ENCODE measurements at places on chromosomes 6 and 20.

- DNase-seq: no peak
Observed at GRCh38 chr6:132132422-132132821, 181.2 kb upstream of the CCN2 start.

- DNase-seq: no peak
Observed at GRCh38 chr20:51586005-51586440, 43.5 kb upstream of the NFATC2 start.

- DNase-seq: no peak
Observed at GRCh38 chr6:3803627-3804468, 45.3 kb upstream of the FAM50B start.

- no peak for DNase-seq
Observed at GRCh38 chr6:84801250-84801649, 36.9 kb upstream of the TBX18 start.

DNA sequence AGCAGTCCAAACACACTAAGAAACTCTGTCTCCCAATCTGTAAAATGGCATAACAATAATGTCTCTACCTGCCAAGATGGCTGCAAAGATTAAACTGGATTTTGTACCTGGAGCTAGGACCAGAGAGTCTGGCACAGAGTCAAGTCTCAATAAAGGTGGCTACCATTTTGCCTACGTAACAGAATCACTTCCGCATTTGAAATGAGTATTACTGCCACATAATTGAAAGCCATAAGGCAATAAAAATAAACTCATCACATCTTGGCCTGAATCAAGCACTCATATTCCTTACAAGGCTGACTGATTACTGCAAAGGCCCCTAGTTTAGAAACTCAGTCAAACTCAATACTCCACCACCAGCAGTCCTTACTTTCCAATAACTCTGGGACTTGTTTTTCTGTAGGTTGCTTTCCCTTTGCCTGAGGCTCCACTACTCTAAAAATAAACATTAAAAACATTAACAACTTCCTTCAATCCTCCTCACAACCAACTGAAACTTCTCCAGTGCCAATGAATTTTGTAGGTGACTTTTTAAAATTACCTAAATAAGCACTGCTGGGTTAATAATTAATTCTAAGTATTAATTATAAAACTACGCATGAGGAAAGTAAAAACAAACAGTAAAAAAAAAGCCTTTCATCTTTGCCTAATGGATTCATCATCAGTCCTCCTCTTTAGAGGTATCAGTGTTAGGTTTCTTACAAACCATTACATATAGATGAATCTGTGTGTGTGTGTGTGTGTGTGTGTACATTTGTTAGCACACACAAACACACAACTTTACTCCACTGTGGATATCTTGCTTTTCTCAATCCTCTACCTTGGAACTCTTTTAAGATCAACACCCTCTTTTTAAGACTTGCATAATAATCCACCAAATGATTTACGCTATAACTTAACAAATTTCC lies 3.7 kb downstream of the KIF16B start:
- DNase-seq: no peak

GRCh38 chr20:63698739-63699465 lies 2.5 kb downstream of the TNFRSF6B start:
- peak; percentile 58 for DNase-seq

All from stimulated activated CD4-positive, alpha-beta T cell treated with anti-CD3 and anti-CD28 coated beads, Interleukin-12 subunit alpha, Interleukin-12 subunit beta, amount 100 ng/mL, for 4 hours (primary cell).